NCI-H187 (cell line): ENCODE measurements at places on chromosomes 13 and 19.

DNA sequence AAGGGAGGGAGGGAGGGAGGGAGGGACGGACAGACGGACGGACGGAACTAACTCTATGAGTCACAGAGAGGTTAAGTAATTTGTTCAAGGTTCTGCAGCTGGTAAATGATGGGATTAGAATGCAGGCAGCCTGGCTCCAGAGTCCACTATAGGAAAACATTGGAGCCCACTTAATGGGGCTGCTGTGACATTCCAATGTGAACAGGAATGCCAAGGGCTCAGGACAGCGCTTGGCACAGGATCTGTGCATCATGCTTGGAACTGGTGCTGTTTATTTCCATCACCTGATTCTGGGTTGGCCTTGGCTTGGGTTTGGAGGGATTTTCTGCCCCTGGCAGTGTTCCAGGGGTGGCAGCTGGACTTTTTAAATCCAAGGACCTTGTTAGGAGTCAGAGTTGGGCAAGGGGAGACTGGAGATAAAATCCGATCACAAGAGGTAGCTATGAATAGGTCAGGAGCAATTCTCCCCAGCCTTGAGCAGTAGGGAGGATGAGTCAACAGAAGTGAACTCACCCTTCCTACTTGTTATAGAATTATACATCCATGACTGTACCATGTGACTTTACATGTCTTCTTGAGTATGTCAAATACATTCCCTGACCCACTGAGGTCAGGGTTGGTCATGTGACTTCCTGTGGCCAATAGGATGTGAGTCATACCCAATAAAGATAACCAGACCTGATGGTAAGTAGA, 7.8 kb upstream of the HIF3A start:
- no peak for DNase-seq

DNA sequence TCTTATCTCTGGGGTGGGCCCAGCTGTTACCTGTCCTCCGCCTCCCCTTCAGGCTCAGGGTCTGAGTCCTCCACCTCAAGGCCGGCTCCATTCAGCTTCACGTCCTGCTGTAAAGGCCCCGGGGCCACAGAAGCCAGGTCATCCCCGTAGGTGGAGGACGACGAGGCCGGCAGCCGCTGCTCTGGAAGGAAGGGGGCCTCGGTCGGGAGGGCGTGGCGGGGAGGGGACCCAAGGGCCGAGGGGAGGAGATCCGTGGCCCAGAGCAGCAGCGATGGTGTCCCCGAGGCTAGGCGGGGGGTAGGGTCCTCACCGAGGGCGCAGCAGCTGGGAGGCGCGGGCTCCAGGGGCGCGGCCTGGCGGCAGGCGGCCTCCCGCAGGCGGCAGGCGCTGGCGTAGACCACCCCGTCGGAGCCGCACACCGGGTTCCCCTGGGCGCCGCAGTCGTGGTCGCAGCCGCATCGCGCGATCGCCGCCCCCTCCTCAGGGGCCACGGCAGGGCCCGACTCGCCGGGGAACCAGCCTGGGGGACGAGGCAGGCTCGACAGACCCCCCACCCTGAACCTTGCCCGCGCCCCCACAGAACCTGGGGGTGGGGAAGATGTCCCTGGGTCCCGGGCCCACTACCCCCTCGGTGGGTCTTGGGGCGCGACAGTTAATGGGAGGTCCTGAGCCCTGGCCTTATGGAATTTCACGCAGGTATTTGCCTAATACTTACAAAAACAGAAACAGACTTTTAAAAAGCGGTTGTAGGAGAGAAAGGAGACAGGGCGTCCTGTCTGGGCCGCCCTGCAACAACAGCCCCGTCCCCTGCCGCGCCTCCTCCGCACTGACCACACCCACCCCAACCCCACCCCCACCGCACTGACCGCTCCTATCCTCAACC, 7.6 kb downstream of the F2RL3 start:
- DNase-seq, result no peak

GRCh38 chr19:7161292-7161691, 91.8 kb downstream of the ZNF557 start:
- no peak for DNase-seq

GRCh38 chr19:45780146-45780447, 2.2 kb downstream of the DMPK start:
- DNase-seq, result no peak

- DNase-seq, result no peak
Observed at GRCh38 chr13:111854403-111854802, 212.5 kb upstream of the SOX1 start.

DNA sequence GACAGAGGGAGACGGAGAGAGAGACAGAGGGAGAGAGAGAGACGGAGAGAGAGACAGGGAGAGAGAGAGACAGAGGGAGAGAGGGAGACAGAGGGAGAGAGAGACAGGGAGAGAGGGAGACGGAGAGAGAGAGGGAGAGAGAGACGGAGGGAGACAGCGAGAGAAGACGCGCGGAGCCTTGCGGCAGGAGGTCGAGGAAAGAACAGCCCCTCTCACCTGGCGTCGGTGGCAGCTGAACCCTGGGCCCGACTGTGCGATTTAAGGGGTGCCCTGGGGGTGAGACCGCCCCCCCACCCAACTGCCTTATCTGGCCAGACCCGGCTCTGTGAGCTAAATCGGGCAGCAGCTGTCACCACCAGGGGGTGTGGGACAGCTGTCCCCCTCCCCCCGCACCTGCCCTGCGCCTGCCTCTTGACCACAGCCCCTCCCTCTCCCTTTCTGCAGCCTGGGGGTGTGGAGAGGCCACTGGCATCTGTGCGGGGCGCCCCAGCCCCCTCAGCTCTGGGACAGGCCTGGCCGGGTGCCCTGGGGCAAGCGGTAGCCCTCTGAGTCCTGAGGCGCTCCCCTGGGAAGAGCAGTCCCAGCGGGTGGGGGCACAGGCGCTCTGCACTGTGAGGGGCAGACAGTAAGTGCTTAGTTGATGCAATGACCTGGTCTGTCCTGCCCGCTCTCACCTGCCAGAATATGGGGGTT, 10.8 kb downstream of the JOSD2 start:
- DNase-seq, result no peak

GRCh38 chr19:4576016-4576933, 16.8 kb upstream of the SEMA6B start:
- no peak for DNase-seq

DNA sequence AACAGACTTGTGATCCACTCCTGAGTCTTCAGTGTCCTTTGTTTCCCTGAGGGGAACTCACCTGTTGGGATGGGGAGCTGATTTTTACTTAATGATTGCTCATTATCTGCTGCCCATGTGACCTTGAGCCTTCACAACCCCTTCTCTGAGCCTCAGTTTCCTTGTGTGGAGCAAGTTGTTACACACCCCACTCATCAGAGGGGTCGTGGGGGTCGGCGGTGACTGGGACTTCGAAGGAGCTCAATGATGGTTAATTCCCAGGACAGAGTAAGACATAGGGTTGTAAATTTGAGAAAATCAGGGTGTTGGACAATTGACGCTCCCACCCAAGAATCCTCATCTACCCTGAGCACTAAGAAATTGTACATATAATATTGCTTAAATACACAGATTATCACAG, 13.5 kb downstream of the LILRA5 start:
- no peak for DNase-seq

DNA sequence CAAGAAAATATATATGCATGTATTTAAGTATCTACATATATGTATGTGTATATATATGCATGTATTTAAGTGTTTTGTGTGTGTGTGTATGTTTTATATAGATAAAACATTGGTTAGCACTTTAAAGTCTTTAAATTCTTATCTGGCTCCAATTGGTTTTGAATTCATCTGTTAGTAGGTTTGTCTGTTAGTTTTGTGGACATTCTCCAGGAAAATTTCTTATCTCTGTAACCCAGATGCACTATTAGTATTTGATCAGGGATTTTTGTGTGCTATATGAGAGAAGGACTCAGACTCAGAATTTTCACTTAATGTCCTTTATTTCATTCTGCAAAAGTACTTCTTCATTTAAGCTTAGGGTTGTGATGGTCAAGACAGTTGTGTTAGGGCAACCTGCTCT, 103.1 kb downstream of the ITGBL1 start:
- no peak for DNase-seq

- no peak for DNase-seq
Observed at GRCh38 chr13:40444241-40444640, 222.2 kb downstream of the FOXO1 start.

GRCh38 chr13:25717666-25718197, 334.1 kb downstream of the SHISA2 start:
- DNase-seq, result no peak

DNA sequence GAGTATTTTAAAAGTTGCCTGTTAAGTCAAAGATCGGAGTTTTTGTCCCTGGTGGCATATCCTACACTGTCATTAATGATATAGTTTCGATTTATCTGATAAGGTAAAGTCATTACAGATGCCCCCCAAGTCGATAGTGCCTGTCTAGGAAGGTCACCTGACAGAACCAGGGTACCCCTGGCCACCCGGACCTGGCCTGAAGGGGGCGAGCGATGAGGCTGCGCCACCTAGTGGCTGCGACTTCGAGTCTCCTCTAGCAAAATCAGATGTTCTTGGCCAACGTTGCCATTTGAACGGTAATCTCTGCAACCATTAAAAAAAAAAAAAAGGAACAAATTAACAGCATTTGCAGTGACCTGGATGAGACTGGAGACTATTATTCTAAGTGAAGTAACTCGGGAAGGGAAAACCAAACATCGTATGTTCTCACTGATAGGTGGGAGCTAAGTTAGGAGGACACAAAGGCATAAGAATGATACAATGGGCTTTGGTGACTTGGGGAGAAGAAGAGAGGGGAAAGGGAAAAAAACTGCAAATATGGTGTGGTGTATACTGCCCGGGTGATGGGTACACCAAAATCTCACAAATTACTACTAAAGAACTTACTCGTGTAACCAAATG, 565.1 kb downstream of the LIG4 start:
- no peak for DNase-seq
